ENCODE measurements at places on chromosomes 7 and 10.
A peak's percentile ranks its signal among the peaks of the same experiment; 100 is the strongest.

DNA sequence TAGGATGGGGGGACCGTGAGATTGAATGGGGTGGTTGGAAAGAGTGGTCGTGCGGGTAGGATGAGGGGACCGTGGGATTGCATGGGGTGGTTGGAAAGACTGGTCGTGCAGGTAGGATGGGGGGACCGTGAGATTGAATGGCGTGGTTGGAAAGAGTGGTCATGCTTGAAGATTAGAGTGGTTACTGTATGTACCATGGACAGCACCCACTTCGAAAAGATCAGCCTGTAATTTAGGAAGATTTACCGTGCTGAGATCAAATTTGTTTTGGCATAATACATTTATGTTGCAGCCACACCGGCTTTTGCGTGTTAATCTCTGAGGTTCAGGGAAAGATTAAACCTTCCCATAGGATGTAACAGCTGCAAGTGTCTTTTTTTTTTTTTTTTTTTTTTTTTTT is 495.2 kb upstream of the ADARB2 start:
- no peak for DNase-seq

DNA sequence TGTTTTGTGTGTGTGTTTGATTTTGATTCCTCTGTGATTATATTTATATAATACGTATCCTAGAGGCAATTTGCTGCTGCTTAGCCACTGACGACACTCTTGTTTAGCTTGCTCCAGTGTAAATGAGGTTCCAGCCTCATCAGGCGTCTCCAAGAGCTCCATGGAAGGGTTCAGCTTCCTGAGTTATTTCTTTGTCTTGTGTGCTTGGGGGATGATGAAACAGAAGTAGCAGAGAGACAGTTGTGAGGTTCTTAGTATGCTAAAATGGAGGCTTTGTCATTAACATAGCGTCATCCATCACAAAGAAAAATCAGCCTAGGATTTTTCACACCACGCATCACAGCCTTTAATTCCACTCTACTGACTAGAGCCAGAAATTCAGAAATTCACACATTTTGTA is 85.1 kb downstream of the KLF6 start:
- no peak for DNase-seq

- DNase-seq: no peak
These were observed 22.5 kb downstream of the DRGX start for GRCh38 chr10:49373361-49373760.

- DNase-seq: no peak
These were observed 832.1 kb downstream of the CNTNAP2 start for GRCh38 chr7:146948703-146949102.

DNA sequence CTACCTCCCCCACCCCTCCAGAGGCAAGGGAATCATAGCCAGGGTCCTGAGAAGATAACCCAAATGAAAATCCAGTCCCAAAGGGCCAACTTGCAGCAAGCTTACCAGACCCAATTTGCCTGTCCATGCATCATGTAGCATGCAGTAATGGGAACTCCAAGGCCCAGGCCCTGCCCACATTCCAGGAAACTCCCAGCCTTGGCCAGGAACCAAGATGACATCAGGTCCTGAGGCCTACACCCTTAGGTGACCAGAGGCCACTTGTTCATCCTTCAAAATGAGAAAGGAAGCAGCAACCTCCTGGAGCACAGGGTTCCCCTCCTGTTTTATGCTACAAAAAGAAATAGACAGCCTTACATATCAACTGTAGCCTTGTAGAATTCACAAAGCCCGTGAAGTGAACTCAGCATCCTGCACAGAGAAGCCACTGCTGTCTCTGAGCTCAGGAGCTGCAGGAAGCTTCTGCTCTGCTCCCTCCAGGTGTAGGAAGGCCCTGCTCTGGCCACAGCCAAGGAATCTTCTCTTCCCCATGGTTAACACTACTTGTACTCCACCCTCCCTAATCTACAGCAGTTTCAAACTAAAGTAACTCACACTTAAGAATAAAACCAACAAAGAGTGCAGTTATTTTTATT is 30.3 kb upstream of the GRB10 start:
- no peak for DNase-seq

DNA sequence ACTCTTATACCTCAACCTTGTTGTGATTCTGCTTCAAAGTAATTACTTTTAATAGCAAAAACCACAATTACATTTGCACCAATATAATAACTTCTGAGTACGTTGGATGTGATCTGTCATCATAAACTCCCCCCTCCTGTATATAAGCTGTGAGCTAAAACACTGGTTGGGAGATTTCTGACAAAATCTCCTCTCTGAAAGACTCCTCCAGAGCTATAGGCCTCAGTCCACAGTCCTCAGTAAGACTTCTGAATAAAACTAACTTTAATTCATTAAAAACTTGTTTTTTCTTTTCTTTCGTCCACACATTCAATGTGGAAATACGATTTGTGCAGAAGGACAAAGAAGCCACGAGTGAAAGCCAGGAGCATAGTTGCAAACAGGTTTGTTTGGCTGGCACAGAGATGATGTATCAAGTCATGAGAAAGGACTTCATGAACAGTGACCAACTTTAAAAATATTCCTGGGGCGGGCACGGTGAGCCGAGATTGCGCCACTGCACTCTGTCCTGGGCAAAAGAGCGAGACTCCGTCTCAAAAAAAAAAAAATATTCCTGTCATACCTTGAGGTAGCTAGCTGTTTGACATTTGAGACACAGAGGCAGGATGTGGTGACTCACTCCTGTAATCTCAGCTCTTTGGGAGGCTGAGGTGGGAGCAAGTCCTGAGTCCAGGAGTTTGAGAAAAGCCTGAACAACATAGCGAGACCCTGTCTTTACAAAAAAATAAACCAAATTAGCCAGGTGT is 91.1 kb upstream of the ARHGAP21 start:
- DNase-seq: no peak

DNA sequence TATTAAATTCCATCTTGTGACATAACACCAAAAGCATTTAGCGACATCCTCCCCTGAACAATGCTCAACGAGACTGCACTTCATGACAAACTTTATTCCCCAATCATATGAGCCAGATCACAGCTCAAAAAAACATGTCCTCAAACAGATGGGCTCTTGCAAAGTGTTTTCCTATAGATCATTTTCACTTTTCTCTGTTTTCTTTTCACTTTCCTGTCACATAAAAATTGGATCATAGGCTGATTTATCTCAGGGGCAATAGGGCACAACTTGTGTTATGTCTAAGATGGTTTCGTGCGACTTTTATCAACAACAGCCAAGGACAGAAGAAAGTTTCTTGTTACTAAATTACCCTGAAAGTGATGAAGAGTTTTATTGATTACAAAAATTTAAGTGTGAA is 206.1 kb downstream of the WDR11 start:
- DNase-seq: no peak

DNA sequence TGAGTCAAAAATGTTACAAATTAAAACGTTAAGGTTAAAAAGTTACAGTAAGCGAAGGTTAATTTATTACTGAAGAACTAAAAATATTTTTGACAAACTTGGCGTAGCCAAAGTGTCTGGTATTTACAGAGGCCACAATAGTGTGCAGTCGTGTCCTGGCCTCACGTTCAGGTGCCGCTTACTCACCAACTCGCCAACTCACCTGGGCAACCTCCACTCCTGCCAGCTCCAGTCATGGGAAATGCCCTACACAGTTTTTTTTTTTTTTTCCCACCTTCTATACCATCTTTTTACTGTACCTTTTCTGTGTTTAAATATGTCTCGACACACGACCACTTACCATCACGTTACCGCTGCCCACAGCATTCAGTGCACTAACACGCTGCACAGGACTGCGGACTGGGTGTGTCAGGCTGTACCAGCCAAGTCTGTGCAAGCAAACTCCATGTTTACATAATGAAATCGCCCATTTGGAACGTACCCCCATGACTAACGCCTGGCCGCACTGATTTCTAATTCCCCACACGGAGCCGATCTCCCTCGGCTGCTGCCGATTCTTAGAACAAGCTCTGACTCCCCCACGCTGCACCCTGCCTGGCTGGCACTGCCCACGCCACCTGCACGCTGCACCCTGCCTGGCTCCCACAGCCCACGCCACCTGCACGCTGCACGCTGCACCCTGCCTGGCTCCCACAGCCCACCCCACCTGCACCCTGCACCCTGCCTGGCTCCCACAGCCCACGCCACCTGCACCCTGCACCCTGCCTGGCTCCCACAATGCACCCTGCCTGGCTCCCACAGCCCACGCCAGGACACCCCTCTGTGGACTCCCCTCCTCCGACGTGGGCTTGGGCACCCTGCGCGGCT is 203.1 kb downstream of the ZMYND11 start:
- DNase-seq: no peak

GRCh38 chr10:60661637-60662036 is 116.6 kb upstream of the CDK1 start:
- DNase-seq: no peak

- peak; percentile 27 for DNase-seq
These were observed 7.1 kb downstream of the SHH start for GRCh38 chr7:155804897-155805825.

DNA sequence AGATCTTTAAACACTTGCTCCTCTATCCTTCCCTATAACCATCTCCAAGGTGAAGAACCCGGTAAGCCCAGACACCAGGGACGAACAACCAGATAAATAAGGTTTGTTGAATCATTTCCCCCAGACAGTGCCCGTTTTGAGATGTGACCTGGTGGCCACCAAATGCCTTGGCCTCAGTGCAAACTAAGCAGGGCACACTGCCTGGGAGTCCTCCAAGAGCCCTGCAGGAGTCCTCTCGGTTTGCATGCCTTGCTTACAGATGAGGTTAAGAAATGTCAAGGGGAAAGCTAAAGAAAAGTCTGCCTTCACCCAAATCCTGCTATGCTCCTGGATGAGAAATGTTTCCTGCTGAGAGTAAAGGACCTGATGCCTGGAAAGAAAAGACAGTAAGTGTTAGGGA is 31.6 kb downstream of the SLIT1 start:
- no peak for DNase-seq

- no peak for DNase-seq
These were observed 21.8 kb upstream of the NPS start for GRCh38 chr10:127527320-127527719.

GRCh38 chr7:11185179-11185815 is 211.6 kb downstream of the PHF14 start:
- DNase-seq: no peak

GRCh38 chr7:142968229-142968628 is 6.1 kb upstream of the KEL start:
- DNase-seq: no peak
